ENCODE measurements at places on chromosomes 1 and 21.
A peak's percentile ranks its signal among the peaks of the same experiment; 100 is the strongest.

DNA sequence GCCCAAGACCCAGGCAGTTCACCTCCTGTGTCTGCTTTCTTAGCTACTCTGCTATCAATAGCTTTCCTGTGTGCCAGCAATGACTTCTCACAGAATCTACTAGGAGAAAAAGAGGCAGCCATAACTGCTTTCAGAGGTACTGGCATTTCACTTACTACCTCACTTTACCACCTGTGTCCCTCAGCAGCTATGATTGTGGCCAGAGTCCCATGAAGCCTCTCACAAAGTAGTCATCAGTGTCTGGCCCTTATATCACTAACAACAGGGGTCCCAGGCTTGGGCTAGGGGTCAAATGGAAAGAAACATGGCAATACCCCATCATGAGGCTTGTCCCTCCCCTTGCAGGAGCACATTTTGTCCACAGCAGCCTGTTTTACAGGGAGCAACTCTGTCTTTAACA lies 62.7 kb upstream of the EPS8L3 start:
- no peak for DNase-seq

DNA sequence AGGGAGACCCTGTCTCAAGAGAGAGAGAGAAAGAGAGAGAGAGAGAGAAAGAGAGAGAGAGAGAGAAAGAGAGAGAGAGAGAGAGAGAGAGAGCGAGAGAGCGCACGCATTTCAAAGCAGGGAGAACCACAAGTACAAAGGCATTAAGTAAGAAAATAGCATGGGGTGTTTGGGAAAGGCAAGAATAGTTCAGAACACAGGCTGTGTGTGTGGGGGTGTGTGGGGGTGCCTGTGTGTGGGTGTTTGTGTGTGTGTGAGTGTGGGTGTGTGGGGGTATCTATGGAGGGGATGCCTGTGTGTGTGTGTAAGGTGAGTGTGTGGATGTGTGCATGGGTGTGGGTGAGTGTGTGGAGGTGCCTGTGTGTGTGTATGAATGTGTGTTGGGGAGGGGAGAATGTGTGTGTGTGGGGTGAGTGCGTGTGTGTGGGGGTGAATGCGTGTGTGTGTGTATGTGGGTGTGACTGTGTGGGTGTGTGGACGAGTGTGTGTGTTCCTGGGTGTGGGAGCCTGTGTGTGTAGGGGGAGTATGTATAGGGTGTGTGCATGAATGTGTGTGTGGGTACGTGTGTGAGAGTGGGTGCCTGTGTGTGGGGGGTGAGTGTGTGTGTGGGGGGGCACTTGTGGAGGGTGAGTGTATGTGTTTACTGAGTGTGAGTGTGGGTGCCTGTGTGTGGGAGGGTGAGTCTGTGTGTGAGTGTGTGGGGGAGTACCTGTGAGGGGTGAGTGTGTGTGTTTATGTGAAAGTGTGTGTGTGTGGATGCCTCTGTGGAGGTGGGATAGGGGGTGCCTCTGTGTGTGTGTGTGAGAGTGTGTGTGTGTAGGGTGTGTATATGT lies 19.1 kb upstream of the HDAC1 start:
- DNase-seq: no peak

GRCh38 chr1:1754051-1754815 lies 24.0 kb downstream of the NADK start:
- no peak for DNase-seq

- no peak for DNase-seq
These were observed 10.0 kb downstream of the LRP8 start for GRCh38 chr1:53317646-53318539.

DNA sequence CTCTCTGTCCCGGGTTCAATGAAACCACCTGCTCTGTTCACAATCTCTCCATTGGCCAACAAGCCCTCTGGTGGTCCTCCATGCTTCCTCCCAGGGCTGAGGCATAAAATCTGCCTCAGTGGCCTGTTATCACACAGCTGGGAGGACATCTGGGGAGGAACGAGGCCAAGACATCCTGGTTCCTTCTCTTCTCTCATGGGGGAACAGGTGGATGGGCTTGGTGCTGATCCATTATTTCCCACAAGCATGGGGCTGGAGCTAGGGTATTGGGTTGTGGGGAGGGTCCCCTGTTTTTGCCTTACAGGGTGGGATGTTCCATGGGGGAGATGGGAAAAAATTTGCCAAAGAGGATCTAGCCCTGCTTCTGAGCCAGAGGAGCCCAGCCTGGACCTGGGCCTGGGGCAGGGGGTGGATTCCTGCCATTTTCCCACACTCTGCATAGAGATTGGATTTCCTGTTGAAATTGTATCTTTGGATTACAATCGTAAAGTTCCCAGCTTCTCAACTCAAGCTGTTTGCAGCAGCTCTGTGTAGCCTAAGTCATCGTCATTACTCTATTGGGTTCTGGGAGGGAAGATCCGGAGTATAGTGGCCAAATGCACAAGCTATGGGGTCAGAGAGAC lies 124.7 kb downstream of the NAV1 start:
- DNase-seq: no peak

- DNase-seq: no peak
These were observed 140.8 kb downstream of the ASTN1 start for GRCh38 chr1:177023726-177024125.

GRCh38 chr21:37073417-37074196 lies 553 bp downstream of the TTC3 start:
- peak; percentile 77 for DNase-seq

GRCh38 chr1:36248250-36248894 lies 24.1 kb downstream of the THRAP3 start:
- DNase-seq: peak; percentile 58

Data from DMS53 (cell line).